ENCODE measurements at places on chromosomes 2 and 18. TPM values are rescaled to one million over a fixed set of nuclear protein-coding genes. Genes with fewer than 3 reads are reported as not detected.

The CYRIA gene
- 0.72 TPM for total RNA-seq

The EVX2 gene
- not detected for total RNA-seq

The HOXD3 gene
- 0.11 TPM for total RNA-seq

The TXNL1 gene
- total RNA-seq: 59.5 TPM

The PIGN gene
- total RNA-seq: 9.8 TPM

The ALPP gene
- total RNA-seq: 18.1 TPM

The DRC1 gene
- 0.11 TPM for total RNA-seq

The UGT1A8 gene
- total RNA-seq: 0.10 TPM

The CAPN14 gene
- 0.04 TPM for total RNA-seq

The MYO1B gene
- total RNA-seq: 44.8 TPM

The PPP3R1 gene
- total RNA-seq: 54.3 TPM

The DSG1 gene
- total RNA-seq: not detected

The DNAH7 gene
- 1.2 TPM for total RNA-seq

The G6PC2 gene
- not detected for total RNA-seq
